Motor neuron (in vitro differentiated cells): ENCODE measurements at places on chromosomes 3 and 15. TPM values are rescaled to one million over a fixed set of nuclear protein-coding genes. Genes with fewer than 3 reads are reported as not detected.

DNA sequence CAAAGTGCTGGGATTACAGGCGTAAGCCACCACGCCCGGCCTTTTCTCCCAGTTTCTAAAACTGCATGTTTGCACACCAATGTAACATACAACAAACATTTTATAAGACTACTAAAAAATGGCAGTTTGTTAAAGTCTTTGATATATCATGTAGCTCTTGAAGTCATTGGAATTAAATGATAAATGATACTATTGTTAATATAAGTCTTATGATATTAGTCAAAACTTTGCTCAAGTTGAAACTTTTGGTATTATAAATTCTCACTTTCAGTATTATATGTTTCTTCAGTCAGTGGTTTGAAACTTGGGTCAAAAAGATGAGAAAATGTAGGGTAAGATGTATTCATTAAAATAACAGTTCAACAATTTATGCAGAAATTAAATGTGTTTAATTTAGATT, 117.6 kb upstream of the TBL1XR1 start:
- ATAC-seq = no peak

DNA sequence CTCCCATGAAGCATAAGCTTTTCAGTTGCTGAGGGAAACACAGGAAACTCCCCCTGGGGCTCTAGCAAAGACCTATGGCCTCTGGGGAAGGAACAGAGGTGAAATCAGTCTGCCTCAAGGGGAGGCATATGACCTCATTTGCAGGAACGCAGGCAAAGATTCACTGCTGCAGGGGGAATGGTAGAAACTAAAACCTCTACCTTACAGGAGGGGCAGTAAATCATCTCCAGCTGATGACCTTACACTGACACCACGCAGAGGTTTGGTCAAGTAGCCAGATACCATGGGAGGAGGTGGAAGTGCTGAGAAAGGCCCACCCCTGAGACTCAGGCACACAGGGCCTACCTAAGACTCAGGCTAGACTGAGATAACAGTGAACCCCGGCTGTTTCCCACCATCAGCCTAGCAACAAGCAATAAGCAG, 81.1 kb downstream of the RAD18 start:
- peak; percentile 33 for ATAC-seq

DNA sequence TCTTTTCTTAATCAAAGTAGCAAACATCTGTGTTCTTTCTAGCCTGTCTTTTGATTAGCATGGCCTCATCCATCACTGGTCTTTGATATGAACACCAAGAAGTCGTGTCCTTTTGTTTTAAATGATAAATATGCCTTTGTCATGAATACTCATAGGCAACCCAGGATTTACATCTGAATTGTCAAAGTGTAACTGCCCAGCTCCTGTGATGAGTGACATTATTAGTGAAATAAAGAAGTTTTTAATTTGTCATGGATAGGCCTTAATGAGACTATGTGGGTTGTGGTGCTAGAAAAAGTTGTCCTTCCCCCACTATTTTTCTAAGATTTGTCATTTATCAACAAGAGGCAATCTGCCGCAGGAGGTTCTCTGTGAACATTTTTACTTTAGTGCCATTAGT, 150.0 kb downstream of the CDIN1 start:
- peak; percentile 76 for ATAC-seq

DNA sequence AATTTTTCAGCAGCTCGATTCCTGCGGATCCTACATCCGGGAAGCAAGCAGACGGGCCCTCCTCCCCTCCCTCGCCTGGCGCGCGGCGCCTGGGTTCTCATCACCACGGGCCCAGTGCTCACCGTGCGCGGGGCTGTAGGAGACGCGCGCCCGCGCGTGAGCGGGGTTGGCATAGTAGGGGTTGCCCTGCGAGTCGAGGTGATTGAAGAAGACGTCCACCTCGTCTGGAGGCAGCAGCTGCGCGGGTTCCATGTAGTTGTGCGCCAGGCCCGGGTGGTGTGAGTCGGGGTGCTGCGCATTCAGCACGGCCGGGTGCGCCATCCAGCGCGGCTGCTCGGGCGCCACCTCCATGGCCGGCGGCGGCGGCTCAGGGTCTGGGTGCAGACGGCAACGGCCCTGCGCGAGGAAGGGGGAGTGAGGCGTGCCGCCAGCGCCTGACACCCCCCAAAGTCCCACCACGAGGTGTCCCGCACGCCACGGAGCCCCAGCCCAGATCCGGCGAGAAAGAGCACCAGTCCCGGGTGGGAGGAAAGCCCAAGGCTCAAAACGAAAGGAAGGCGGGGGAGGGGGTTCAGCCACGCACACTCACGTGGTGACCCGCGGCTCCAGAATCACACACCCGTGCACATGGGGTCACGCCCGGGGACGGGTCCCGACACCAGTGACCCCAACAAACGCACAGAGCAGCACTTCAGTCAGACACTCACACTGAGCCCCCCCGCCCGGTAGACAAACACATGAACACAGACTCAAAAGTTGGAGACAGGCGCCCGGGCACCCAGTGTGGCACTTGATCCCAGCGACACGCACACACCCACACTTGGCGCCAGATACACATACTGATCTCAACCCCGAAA, 6.1 kb downstream of the GATA2 start:
- no peak for ATAC-seq

- ATAC-seq = no peak
Measured at GRCh38 chr15:65951007-65951406, 81.7 kb downstream of the RAB11A start.

GRCh38 chr15:46556559-46557379, 921.9 kb downstream of the SQOR start:
- ATAC-seq = no peak

DNA sequence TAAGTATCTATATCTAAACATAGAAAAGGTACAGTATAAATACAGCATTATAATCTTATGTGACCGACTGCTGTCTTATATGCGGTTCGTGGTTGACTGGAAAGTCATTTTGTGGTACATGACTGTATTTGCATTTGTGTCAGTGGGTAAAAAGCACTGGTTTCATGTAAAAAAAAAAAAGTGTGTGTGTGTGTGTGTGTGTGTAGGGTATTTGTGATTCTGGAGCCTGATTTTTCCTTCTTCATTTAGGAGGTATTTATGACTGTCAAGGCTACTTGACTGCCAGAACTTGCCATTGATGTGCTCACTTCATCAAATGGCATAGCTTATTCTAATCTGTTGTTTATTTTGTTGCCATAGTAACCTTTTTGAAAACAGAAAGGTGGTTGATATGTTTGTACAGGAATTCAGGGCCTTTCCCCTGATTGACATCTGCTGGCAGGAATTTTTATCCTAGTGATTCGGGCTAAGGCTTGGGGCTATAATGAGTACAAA, 63.2 kb downstream of the AKAP13 start:
- peak; percentile 59 for ATAC-seq

GRCh38 chr3:127524296-127524896, 66.1 kb downstream of the TPRA1 start:
- peak; percentile 74 for ATAC-seq

DNA sequence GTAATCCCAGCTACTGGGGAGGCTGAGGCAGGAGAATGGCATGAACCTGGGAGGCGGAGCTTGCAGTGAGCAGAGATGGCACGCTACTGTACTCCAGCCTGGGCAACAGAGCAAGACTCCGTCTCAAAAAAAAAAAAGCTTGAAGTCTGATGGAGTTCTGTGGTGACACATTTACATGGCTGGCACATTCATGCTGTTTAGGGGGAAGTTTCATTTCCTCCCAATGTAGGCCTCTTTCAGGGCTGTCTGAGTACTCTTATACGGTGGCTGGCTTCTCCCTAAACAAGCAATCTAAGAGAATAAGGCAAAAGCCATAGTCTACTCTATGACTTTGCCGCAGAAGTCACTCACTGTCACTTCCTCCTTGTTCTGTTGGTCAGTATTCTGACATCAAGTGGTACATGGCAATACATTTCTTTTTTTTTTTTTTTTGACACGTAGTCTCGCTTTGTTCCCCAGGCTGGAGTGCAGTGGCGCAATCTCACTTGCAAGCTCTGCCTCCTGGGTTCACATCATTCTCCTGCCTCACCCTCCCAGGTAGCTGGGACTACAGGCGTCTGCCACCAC, 41.2 kb downstream of the OIP5 start:
- no peak for ATAC-seq

DNA sequence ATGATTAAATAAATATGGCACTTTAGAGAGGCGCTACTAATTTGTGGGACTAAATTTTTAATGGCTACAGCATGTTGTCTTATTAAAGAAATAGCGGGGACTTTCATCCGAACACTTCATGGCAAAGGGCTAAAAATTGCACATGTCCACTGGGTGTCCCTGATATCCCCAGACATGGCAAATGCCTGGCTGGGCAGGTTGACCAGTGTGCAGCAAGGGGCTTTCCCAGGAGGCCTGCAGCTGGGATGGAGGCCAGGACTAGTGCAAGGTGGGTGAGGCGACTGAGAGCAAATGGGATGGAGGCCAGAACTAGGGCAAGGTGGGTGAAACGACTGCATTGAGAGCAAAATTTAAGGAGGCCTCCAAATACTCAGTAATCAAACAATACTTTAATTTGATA, 167.4 kb upstream of the SMAD3 start:
- no peak for ATAC-seq

DNA sequence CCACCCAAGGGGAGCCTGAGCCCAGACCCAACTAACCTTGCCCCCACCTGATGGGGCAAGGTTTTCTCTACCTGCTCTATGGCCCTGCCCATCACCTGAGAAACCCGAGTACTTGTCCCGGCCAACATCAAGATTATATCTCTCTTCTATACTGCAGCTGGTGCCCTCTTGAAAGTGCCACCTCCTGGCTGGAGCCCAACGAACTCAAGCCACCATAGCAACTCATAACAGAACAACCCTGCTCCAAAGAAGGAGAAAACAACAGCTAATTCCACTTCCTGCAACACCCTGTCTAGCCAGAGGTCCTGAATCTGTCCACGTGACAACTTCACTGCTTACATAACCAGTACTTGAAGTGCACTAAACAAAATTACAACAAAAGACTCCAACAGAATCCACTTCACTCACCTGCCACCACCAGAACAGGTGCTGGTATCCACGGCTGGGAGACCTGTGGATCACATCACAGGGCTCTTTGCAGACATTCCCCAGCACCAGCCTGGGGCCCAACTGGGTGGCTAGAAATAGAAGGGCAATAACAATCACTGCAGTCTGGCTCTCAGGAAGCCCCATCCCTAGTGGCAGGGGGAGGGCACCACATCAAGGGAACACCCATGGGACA, 49.2 kb downstream of the PIERCE2 start:
- ATAC-seq = no peak

DNA sequence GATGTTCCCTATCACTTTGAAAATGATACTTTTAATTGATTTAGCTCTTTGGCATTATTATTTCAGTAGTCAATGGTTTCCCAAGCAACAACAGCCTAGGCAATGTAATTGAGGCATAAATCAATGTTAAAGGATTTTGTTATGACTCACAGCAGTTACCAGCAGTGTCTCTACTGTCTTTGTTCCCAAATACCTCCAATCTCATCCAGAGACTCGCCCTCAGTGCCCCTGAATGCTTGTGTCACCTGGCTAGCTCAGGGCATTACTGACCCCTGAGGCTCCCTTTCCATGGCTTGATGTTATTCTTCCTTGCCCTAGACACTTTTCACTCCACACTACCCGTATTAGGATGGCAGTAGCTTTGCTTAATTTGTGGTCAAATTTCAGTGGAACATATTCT, 227.2 kb downstream of the SQOR start:
- no peak for ATAC-seq

DNA sequence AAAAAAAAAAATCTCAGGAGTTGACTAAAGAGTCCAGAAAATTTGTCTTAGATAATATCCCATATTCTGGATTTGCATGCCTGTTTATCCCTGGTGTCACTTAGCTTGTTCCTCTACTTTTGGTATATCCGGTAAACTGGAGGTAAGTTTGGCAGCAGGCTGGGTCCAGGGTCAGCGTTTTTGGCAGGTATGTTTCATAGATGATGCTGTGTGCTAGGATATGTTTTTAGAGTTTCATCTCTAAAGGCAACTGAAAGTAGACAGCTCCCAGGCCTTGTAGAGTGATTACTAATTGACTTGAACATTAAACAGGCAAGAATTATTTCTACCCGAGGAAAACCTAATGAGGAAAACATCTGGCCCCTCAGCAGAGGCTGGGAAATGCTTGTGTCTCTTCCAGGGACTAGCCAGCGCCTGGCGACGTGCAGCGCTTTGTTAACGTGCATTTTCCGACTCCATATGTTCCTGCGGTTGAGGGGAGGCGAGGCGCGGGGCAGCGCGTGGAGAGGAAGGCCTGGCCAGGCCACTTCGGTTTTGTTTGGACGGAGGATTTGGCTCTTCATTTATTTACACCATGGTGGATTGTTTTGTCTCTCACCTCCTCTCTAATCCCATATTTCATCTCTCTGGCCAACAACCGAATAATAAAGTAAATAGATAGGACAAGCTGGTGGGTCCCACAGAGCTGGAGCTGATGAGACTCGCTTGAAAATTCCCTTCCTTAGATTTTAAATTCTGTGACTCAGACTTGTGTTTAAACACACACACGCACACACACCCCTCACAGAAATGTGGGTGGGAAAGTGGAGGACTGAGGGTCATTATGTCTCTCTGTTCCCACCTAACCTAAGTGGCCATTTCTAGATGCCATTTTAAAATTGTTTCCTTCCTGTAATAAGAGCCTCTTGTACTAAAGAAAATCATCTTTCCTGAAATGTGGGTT, 65.3 kb downstream of the ASB7 start:
- ATAC-seq = no peak

DNA sequence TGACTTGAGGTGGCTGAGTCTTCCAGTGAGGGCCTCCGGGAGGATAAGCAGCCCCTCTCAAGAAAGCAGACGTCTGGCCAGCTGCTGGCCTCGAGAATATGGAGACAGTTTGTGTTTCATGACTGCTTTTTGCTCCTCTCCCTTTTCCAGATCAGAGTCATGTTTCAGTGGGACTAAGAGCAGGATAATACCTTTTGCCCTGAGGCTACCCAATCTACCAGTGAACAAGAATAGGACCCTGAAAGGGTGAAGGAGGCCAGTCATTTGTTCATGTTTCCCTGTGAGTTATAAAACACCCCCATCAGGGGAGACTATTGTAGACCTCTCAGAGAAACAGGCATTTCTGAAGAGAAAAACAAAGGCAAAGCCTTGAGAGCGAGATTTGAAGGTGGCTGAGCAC, 137.4 kb downstream of the RYR3 start:
- ATAC-seq = no peak

DNA sequence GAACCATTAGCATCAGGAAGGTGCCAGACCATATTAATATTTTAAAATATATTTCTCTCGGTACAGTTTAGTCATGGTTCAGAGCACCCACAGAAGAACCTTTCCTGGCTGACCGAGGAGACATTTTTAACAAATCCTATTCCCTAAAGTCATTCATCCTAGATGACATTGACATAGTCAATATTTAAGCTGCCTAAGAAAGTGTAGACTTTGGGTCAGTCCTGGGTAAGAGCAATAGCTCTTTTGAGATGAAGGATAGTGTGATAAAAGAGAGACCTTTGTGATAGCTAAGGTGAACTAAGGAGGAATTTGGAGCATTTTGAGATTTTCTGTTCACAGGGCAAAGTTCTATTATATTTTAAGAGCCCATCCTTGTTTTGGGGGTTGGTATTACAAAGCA, 47.5 kb downstream of the ZNF609 start:
- ATAC-seq = no peak

DNA sequence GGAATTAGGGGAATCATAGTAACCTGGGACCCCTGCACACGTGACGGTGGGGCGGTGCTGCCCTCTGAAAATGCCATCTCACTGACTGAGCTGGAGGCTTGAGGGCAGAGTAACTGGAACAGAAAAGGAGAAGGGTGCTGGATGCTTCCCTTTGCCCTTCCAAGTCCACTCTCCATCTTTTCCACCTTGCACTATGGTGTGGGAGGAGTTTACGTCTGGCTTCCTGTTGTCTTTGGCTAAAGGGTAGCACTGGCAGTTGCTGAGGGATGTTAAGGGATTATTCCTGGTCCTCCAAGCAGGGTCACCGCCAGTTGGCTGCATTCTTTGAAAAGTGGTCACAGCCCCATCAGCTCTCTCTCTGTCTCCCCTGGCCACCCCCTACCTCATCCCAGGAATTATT, 129.4 kb upstream of the SNTN start:
- ATAC-seq = no peak

The MME gene
- total RNA-seq = 0.49 and 0.75 TPM in 2 replicates

The C3orf38 gene
- 23.1 and 24.4 TPM in 2 replicates for total RNA-seq
